ENCODE measurements at places on chromosomes 3 and 15.

- DNase-seq: no peak
Observed at GRCh38 chr3:170689296-170689829, 103.5 kb upstream of the SLC7A14 start.

- DNase-seq: no peak
Observed at GRCh38 chr3:114809668-114810413, 337.2 kb downstream of the ZBTB20 start.

- DNase-seq: no peak
Observed at GRCh38 chr15:68436680-68437079, 4.7 kb upstream of the ITGA11 start.

- no peak for DNase-seq
Observed at GRCh38 chr3:126104742-126105605, 21.1 kb upstream of the SLC41A3 start.

DNA sequence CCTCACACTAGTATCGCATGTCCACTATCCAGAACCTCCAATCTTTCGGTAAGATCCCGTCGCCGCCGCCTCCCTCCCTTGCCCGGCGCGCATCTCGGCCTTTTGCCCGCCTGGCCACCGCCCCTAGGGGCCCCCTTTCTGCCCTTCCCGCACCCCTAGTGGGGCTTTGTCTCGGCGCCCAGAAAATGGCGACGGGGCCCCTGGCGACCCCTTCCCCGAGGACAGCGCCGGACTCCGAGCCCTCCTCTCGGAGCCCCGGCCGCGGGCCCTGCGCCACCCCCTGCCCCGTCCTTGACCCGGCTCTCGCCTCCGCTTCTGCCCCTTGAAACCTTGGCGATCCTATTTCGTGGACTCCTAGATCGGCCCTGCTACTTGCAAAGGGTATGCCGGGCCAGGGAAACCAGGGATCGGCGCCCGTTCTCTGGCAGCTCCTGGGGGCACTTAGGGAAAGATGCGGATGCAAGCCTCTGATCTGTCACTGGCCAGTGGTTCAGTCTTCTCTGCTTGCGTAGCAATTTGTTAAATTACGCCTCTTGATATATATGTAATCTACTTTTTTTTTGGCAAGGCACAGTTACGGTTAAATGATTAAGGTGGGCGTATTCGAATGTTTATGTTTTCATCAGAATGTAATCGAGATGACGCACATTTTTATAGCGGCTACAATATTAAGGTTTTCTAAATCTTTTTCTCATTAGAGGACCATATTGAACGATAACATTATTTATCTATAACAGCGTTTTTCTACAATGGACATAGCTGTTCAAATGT is 603 bp downstream of the EIF1B start:
- DNase-seq: no peak

- DNase-seq: no peak
Observed at GRCh38 chr3:160883373-160883772, 127.3 kb downstream of the PPM1L start.

DNA sequence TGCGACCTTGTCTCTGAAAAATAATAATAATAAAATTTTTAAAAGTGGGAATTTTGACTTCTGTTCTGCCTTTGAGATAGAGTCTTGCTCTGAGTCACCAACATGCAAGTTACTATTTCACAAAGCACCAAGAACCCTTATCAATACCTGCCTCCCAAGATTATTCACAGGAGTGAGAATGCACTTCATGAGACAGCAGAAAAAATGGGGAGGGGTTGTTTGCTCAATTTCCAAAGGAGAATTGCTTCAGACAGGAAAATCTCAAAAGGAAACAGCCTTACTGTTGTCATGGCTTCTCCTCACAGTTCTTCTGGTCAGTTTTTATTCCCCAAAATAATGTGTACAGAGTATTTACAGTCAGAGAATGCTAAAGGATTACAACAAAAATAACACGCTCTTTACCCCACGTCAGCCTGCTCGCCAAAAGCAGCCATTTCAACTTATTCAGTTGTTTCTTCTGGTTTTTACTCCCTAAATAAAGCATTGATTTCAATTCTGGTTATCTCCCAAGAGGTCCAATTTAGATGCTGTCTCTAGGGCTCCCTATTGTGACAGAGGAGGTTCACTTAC is 89.0 kb downstream of the PPCDC start:
- no peak for DNase-seq

DNA sequence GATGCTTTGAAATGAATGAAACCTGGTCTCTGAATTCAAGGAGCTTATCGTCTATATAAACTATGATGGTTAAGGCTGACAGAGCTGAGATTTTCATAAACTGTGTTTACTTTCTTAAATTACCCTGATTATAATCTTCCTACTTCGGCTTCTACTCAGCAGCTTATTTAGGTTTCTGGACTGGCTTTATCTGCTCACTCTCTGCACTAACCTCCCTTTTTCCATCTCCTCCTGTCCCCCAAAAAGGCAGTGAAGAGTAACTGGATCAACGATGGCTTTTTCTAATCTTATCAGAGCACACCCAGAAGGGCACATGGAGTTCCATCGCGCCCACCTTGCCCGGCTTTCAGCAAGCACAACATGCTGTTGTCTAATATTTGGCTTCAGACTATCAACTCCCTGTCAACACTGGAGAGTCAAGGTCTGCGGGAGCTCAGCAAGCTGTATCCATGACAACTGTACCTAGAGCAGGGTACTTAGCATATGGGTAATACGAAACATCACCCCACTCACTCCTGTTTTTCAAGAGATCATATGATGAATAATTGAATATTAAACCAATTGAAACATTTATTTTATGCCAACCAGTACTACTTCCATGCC is 417.3 kb downstream of the GABRB3 start:
- no peak for DNase-seq

DNA sequence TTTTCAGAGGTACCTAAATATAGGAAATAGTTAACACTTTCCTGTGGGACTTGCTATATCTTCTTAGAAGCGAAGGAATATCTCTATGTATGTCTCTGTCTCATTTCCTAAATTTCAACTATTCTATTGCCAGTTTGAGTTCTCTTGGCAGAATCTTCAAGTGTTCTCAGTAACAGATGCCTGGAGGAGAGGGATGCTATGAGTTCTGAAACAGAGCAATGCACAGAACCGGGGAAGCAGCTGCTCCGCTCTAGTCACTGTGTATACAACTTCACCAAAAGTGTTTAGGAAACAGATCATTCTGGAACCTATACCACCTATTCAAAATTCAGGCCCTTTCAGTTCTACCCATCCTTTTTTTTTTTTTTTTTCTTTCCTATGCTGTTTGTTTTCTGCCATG is 144.6 kb downstream of the RORA start:
- DNase-seq: no peak

- DNase-seq: no peak
Observed at GRCh38 chr3:180282386-180282785, 245.6 kb upstream of the PEX5L start.

DNA sequence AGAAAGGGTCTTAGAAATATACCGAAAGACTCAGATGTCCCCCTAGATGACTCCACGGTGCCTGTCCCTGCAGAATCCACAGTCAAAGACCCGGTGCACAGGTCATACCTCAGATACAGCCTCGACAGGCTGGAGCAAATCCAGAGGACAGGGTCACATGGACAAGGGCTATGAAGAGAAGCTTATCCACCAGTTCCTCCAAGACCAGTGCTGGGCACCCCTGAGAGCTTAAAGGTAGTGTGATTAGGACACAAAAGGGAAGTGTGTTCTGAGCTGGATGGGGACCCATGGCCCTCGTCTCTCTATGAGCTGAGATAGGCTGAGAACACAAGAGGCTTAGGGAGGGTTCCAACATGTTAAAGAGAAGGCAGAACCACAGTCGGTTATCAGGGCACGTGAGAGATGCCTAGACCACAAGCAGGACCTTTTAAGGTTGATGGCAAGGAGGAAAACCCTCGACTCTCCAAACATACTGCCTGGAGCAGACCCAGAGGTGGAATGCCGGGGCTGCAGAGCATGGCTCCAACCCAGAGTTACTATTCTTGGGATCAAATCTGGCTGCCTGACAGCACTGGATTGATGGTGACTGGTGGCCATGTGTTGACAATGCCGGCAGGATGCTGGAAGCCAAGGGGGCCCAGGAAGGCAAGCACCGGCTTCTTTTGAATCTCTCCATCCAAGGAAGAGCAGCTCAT is 46.9 kb downstream of the ADCY5 start:
- DNase-seq: no peak

- no peak for DNase-seq
Observed at GRCh38 chr3:64799606-64800005, 111.8 kb upstream of the ADAMTS9 start.

- no peak for DNase-seq
Observed at GRCh38 chr3:188202358-188203138, 48.6 kb downstream of the LPP start.

DNA sequence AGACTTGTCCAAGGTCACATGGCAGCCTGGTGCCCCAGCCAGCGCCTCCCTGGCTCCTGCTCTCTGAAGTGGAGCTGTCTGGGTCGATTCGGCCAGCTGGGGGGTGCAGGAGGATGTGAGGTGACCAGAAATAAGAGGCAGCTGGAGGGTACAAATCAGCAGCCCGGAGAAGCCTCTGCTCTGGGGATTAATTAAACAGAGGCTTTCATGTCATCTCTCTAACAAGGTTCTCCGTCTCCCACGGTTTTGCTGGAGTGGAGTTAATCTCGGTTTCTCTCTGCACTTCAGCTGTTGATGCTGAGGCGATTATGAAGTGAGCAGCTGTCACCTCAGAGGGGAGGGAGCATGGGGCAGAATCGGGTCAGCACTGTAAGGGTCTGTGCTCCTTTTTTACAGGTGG is 236.8 kb downstream of the TLE3 start:
- DNase-seq: no peak

GRCh38 chr3:44436181-44436580 is 41.3 kb downstream of the ZNF445 start:
- DNase-seq: no peak

DNA sequence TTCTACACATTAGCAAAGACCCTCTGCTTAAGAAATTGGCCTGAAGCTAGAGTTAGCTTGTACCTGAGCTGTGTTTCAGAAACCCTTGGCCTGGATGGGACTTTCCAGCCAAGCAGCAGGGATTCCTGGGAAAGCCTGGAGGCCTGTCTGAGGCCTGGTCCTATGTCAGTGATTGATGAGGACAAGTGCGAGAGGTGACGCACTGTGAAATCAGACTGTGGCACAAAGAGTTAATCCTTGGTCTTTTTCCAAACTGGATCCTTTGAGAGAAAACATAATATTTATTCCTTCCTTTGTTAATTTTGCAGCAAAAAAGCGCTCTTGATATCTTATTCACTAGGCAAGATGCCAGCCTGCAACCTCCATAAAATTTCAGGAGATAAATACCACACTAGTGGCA is 225.0 kb upstream of the ATP11B start:
- no peak for DNase-seq

Data from activated CD4-positive, CD25-positive, alpha-beta regulatory T cell treated with anti-CD3 and anti-CD28 coated beads, Interleukin-2, amount 50 U/mL, for 16 hours (primary cell).